B cell (primary cell): ENCODE measurements at places on chromosomes 12 and 14. TPM values are rescaled to one million over a fixed set of nuclear protein-coding genes. Genes with fewer than 3 reads are reported as not detected.

AMHR2 gene
- not detected in 2 replicates for total RNA-seq

SIX1 gene
- total RNA-seq = 0.12 TPM in 1 of 2 replicates, not detected in the other

USP44 gene
- total RNA-seq = 7.0 and 7.1 TPM in 2 replicates

PRPH gene
- not detected in 2 replicates for total RNA-seq

LHX5 gene
- not detected in 2 replicates for total RNA-seq

TAS2R9 gene
- not detected in 2 replicates for total RNA-seq

DNA sequence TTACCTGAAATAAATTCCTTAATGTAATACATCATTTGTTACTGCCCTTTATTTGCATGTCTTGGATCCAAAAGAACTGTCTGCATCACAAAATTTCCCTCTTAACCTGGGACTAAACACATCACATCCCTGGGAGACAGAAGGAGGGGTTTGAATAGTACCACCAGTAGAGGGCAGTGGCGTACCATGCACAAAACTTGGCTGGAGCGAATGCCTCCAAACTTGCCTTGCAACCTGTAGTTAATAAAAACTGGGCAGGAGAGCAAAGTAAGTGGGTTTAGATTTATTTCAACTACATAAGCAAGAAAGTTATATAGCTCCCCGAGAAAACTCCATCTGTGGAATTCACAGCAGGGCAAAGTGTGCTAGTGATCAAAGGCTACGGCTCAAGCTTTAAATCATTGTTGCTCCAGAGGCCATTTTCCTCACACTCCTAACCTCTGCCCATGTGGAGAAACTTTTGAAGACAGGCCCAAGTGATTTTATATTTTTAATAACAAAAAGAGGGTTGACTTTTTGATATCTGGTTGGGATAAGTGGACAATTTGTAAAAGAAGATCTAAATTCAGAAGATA lies 1176.7 kb upstream of the SEL1L start:
- no peaks in the 10 kb centered on the region for H3K36me3 ChIP-seq
- peak; percentile 7 for DNase-seq
- no peaks in the 10 kb centered on the region for H3K27me3 ChIP-seq
- no peaks in the 10 kb centered on the region for H3K4me1 ChIP-seq
- no peak overlapping the region for H3K27ac ChIP-seq

DNA sequence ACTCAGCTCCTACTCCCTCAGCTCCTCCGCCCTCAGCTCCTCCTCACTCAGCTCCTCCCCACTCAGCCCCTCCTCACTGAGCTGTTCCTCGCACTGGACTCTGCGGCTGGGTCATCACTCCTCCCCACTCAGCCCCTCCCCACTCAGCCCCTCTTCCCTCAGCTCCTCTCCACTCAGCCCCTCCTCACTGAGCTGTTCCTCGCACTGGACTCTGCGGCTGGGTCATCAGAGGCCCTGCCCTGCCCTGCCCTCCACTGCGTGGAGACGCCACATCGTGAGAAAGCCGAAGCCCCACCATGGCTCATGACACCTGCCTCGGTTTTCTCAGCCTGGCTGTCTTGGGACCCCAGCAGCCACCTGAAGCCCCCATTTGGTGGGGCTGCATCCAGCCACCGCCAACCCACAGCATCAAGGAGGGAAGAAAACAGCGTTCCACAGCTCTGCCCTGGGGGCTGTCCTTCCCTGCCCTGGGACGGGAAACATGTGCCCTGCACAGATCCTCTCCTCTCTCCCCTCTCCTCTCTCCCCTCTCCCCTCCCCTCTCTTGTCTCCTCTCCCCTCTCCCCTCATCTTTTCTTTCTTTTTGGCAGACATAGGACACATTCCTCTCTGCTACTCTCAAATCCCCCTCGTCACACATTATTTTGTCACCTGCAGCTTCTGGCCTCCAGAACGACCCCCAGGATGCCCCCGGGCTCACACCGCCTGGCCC lies 17.7 kb downstream of the NOC4L start:
- DNase-seq = no peak
- H3K36me3 ChIP-seq = peaks cover 13% of the 10 kb centered on the region
- H3K4me1 ChIP-seq = no peaks in the 10 kb centered on the region
- H3K4me3 ChIP-seq = no peak overlapping the region
- no peak overlapping the region for H3K27ac ChIP-seq
- H3K27me3 ChIP-seq = no peaks in the 10 kb centered on the region

GRCh38 chr12:39467432-39467870 lies 24.5 kb upstream of the KIF21A start:
- no peak overlapping the region for H3K27ac ChIP-seq
- H3K4me1 ChIP-seq = no peaks in the 10 kb centered on the region
- H3K36me3 ChIP-seq = no peaks in the 10 kb centered on the region
- no peaks in the 10 kb centered on the region for H3K27me3 ChIP-seq
- DNase-seq = no peak
- H3K4me3 ChIP-seq = no peak overlapping the region

- H3K36me3 ChIP-seq = no peaks in the 10 kb centered on the region
- DNase-seq = no peak
- H3K27ac ChIP-seq = no peak overlapping the region
- no peaks in the 10 kb centered on the region for H3K4me1 ChIP-seq
- no peaks in the 10 kb centered on the region for H3K27me3 ChIP-seq
These were observed 16.4 kb upstream of the DLGAP5 start for GRCh38 chr14:55207832-55208231.

DNA sequence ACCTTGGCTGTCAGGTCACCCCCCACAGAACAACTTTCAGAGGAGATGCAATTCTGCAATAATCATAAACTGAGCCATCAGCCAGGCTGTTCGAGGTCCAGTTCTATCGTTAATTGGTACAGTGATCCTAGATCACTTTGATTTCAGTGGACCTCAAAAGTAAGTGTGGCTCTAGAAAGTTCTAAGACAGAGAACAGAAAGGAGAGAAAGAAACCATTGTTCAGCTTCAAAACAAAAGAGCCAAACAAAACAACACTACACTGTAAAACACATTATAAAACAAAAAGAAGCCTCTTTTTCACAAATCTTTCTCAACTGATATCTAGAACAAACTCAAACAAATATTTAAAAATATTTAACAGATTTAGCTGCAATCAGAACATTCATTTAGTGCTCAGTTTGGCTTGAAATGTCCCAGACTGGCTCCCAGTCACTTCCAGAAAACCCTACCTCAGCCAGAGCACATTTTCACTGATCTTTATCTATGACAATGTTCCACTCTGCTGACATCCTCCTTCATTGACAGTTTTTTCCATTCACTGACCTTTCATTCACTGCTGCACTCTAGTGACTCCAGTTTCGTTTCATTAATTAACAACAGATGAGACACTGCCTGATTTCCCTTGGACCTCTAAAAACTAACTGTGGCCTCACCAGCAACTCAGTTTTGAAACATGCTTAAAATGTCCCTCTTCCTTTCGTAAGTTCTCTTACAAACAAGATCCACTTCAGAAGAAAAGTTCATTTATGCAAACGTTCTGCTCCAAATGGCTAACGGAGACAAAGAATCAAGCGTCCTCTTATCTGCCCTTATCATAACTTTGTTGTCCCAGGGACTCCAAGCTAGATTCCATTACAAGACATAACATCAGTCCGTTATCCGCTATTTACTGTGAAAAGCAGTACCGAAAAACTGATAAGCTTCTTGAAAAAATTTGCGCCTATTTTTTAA lies 56.8 kb downstream of the DUSP16 start:
- no peak for DNase-seq
- no peaks in the 10 kb centered on the region for H3K27me3 ChIP-seq
- no peak overlapping the region for H3K4me3 ChIP-seq
- H3K27ac ChIP-seq = no peak overlapping the region

- no peaks in the 10 kb centered on the region for H3K4me1 ChIP-seq
- DNase-seq = no peak
- no peaks in the 10 kb centered on the region for H3K36me3 ChIP-seq
- H3K27ac ChIP-seq = no peak overlapping the region
These were observed 1817.4 kb upstream of the FLRT2 start for GRCh38 chr14:83712418-83713129.

DNA sequence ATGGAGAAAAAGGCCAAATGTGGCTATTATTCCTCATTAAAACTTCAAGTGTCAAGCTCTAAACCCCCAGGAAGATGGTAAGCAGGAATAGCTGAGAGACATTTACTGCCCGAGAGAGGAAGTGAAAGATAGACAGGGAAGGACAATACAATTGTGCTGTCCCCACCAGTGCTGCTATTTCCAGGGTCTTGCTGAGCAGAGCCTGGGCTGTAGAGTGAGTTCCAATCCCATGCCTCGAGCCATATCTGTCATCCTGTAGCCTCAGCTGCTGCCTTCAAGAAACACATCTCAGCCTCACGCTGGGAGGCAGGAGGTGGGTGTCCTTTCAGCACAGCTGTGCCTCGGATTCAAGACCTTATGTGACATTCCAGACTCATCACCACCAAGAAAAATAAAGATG lies 114.0 kb downstream of the RPAP3 start:
- no peak overlapping the region for H3K27ac ChIP-seq
- H3K4me1 ChIP-seq = no peaks in the 10 kb centered on the region
- H3K4me3 ChIP-seq = no peak overlapping the region
- no peak for DNase-seq
- H3K27me3 ChIP-seq = no peaks in the 10 kb centered on the region

GRCh38 chr14:102370305-102370809 lies 7.6 kb downstream of the TECPR2 start:
- no peaks in the 10 kb centered on the region for H3K4me1 ChIP-seq
- H3K27me3 ChIP-seq = no peaks in the 10 kb centered on the region
- H3K36me3 ChIP-seq = no peaks in the 10 kb centered on the region

- H3K4me3 ChIP-seq = no peak overlapping the region
- no peaks in the 10 kb centered on the region for H3K27me3 ChIP-seq
- no peak for DNase-seq
- H3K27ac ChIP-seq = no peak overlapping the region
- H3K36me3 ChIP-seq = no peaks in the 10 kb centered on the region
- H3K4me1 ChIP-seq = no peaks in the 10 kb centered on the region
These were observed 20.2 kb downstream of the E2F7 start for GRCh38 chr12:77045183-77045582.

DNA sequence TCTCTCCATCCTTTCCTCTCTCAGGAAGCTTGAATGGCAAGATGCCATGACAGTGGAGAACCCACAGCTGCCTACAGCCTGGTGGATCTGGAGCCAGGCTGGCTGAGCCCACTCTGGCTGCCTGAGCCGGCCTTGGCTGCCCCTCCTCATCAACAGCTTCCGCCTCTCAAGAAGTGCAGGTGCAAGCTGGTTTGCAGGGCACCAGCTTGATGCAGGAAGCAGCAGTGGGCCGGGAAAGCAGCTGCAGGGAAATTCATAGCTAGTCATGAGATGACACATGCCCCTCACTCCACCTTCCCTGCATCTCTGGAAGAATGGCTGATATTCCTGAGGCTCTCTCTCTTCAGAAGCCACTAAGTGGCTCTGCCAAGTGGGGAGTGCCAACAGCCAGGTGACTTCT lies 289.1 kb downstream of the RPS29 start:
- H3K36me3 ChIP-seq = no peaks in the 10 kb centered on the region
- H3K27ac ChIP-seq = no peak overlapping the region
- DNase-seq = no peak
- H3K4me1 ChIP-seq = no peaks in the 10 kb centered on the region
- peaks cover 2% of the 10 kb centered on the region for H3K27me3 ChIP-seq

DNA sequence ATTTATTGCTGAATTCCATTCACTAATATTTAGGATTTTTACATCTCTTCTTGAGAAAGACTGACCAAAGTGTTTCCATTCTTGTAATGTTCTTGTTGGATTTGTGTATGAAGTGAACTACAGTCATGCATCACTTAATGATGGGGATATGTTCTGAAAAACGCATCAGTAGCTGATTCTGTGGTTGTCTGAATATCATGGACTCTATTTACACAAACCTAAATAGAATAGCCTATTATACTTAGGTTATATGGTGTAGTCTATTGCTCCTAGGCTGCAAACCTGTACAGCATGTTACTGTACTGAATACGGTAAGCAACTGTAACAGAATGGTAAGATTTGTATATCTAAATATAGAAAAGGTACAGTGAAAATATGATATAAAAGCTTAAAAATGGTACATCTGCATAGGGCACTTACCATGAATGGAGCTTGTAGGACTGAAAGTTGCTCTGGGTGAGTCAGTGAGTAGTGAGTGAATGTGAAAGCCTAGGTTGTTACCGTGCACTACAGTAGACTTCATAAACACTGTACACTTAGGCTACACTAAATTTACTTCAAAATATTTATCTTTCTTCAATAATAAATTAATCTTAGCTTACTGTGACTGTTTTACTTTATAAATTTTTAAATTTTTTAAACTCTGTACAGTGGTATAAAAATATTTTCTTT lies 27.6 kb upstream of the P2RX4 start:
- no peak for DNase-seq
- H3K27ac ChIP-seq = no peak overlapping the region
- H3K27me3 ChIP-seq = no peaks in the 10 kb centered on the region
- H3K4me3 ChIP-seq = no peak overlapping the region

GRCh38 chr12:115222220-115222619 lies 538.2 kb upstream of the TBX3 start:
- no peaks in the 10 kb centered on the region for H3K36me3 ChIP-seq
- H3K27me3 ChIP-seq = no peaks in the 10 kb centered on the region
- DNase-seq = no peak
- no peak overlapping the region for H3K27ac ChIP-seq

DNA sequence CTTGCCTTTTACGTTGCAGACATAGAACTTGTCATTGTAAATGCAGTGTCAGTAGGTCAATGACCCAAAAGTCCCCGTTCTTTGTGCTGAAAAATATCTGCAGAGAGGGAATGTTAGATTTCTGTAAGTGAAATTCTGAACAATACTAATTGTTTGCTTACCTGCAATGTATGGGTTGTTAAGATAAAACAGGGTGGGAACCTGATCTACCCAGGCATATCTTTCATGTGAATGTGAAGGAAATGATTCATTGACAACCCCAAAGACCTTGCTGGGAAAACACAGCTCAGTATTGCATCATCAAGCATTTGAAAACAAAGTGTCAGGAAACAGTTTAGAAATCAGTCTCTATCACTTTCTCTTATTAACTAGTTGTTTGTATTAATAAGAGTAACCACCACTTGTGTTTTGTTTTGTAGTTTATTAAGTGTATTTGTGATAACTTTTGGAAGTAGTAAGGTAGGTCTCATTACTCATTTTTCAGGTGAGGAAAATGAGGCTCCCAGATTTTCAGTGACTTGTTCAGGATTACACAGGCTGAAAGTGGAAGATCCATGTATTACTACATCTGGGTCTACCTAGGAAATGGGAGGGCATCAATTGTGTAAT lies 57.9 kb upstream of the SLC38A2 start:
- H3K27ac ChIP-seq = no peak overlapping the region
- no peak overlapping the region for H3K4me3 ChIP-seq
- no peak for DNase-seq
- no peaks in the 10 kb centered on the region for H3K4me1 ChIP-seq

- H3K4me1 ChIP-seq = peaks cover 41% of the 10 kb centered on the region
- no peaks in the 10 kb centered on the region for H3K27me3 ChIP-seq
- H3K27ac ChIP-seq = peak overlapping the region; percentile 25
- H3K4me3 ChIP-seq = no peak overlapping the region
These were observed 36.6 kb upstream of the GZMB start for GRCh38 chr14:24670594-24670993.

GRCh38 chr14:54465654-54466053 lies 23.1 kb downstream of the GMFB start:
- H3K4me3 ChIP-seq = no peak overlapping the region
- H3K4me1 ChIP-seq = no peaks in the 10 kb centered on the region
- no peak for DNase-seq
- no peaks in the 10 kb centered on the region for H3K36me3 ChIP-seq
- H3K27me3 ChIP-seq = no peaks in the 10 kb centered on the region
